ENCODE measurements at places on chromosomes 5 and 9.

GRCh38 chr5:88230546-88231066 is 38.0 kb downstream of the TMEM161B start:
- no peak for DNase-seq

DNA sequence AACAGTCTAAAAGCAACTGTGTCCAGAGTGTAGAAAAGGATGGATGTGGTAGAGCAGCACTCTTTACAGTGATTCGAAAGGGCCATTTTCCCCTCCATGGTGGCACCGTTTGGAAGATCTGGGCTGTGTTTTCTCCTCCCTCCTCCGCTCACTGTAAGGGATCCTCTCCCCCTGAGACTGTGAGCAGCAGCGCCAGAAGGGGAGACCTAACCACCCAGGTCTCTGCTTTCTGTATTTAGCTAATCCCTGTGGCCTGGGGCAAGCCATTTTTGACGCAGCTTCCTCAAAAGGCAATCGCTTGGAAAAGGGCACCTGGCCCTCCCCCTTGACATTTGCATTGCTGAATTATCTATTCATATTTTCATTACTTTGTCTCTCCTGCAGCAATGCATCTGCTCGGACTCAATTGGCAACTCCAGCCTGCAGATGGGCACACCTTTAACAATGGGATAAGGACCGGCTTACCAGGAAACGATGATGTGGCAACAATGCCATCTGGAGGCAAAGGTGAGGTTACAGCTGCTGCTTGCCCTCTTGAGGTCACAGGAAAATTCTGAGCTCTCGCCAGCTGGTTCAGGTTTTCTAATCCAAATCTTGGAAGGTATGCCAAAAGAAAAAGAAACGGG is 244.3 kb upstream of the WWC1 start:
- peak; percentile 61 for DNase-seq

DNA sequence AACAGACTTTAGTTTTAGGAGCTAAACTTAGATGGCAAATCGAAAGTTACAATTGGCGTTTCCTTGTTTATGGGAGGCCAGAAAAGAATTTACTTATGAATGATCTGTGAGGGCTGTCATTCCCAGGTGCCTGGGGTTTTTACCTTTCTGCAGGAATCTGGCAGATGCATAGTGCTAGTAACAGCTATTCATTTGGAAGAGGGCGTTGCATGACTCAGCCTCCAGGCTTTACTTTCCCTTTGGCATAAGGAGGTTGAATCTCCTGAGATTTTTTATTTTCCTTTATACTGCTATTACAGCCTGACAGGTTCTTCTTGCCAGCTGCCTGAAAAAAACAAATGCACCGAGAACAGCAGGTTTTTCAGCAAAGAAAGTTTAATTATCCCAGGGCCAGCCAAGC is 30.0 kb downstream of the CARD6 start:
- DNase-seq: no peak

DNA sequence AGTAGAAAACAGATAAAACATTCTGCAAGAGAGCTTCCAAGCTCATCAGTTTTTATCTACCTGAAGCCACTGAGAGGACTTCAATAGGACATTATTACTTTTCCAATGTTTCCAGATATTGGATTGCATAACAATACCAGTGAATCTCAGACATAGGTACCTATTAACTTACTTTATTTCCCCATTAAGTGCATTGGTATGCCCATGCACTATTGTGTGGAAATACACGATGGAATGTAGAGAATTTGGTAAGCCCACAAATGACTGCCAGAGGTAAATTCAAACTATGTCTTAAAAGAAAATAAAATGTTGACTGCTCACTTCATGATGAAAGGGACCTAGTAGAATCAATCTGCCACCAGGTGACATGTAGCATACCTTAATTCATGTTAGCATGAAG is 48.1 kb upstream of the PRR16 start:
- DNase-seq: no peak

GRCh38 chr5:68242743-68243142 is 27.2 kb downstream of the PIK3R1 start:
- DNase-seq: peak; percentile 71

DNA sequence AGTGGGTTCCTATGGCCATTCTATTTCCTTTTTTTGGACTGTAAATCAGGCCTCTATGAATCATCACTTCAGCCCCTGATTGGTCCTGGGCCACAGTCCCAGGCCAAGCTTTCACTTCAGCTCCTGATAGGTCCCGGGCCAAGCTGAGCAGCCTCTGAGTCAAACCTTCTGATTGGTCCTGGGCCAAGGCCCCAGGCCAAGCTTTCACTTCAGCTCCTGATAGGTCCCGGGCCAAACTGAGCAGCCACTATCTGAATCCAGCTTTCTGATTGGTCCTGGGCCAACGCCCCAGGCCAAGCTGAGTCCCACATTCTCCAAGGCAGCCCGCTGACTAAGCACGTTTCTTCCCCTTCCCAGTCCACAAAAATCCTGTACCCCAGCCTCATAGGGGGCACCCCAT is 1972.9 kb upstream of the ACO1 start:
- DNase-seq: no peak

DNA sequence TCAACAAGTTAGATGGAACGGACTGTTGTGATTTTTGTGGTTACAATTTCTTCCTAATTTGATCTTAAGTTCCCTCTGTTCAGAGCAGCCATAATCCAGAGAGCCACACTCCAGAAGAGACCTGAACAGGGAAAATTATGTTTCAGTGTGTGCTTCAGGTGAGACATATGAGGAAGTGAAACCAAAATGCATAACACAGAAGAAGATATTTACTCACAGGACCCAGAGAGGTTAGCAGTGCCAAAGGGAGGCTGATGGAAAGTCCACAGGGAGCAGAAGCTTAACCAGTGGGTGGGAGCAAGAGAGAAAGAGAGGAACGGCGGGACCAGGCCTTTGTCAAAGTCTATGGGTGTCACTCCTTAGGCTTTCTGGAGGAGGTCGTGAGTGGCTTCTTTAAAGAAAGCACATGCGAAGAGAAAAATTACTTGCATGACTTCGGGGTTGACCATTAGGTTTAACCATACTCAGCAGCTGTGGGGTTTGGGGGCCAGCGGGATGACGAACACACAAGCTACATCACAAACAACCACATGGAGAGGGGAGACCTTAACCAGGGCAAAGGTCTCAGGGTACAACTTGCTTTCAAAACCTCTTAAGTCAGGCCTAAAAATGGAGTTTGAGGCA is 141.4 kb downstream of the MED10 start:
- DNase-seq: no peak

- DNase-seq: peak; percentile 35
Measured at GRCh38 chr5:39730006-39730405, 305.2 kb upstream of the DAB2 start.

- DNase-seq: no peak
Measured at GRCh38 chr5:175572886-175573285, 85.0 kb upstream of the HRH2 start.

- no peak for DNase-seq
Measured at GRCh38 chr5:158100373-158100888, 241.5 kb upstream of the CLINT1 start.

DNA sequence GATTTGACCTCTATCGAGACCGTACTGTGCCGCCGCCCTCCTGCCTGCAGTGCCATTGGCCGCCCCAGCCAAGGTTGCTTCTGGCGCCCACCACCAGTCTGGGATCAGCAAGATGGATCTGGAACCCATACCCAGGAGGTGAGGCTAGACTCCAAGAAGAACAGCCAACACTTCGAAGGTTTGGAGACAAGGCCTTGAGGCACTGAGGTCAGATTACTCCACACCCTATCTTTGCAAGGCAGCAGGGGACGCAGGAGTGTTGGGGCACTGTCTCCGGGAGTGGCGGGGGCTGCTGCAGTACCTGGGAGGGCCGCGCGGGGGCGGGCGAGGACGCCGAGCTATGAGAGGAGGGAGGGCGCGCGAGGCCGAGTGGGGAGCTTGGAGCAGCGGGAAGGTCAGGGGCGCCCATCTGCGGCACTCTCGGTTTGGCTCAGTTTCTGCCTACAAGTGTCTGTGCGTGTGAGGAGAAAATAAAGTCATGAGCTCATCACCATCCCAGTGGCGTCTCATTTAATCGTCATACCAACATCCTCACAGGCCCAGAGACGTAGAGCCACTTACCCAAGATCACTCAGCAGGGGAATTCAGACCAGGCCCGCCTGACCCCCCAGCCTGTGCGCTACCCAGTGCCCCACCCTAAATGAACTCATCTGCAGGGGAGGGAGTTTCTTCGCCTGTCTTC is 20.5 kb upstream of the PSD2 start:
- DNase-seq: no peak

- DNase-seq: peak; percentile 37
Measured at GRCh38 chr9:81653240-81653639, 36.1 kb downstream of the TLE1 start.

GRCh38 chr5:65739162-65739561 is 17.2 kb downstream of the NLN start:
- no peak for DNase-seq

- DNase-seq: no peak
Measured at GRCh38 chr5:38338455-38338854, 80.1 kb downstream of the EGFLAM start.

- no peak for DNase-seq
Measured at GRCh38 chr9:127793093-127793708, 7.4 kb downstream of the CDK9 start.

DNA sequence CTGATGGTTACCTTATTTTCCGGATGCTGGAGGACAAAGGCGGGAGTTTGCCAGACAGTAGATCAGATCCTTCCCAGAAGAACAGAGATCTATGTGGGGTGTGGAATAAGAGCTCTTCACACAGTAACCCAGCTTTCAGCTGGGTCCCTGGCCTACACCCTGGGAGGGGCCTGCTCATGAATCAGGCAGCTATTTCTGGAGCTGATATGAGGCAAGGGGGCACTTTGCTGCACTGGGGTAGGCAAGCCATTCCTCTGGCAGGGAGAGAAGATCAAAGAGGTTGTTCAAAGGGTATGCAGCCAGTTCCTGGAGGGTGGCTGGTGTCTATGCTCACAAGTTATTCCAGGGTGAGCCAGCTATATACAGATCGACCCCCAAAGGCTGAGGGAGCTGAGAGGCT is 48.6 kb downstream of the CYSTM1 start:
- no peak for DNase-seq

DNA sequence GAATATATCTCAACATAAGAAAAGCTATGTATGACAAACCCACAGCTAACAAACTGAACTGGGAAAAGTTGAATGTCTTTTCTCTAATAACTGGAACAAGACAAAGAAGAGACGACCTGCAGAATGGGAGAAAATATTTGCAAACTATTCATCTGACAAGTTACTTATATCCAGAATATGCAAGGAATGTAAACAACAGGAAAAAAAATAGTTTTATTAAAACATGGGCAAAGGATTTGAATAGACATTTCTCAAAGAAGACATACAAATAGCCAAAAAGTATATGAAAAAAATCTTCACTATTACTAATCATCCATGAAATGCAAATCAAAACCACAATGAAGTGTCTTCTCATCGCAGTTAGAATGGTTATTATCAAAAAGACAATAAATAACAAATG is 181.7 kb upstream of the TLX3 start:
- DNase-seq: no peak

- peak; percentile 67 for DNase-seq
Measured at GRCh38 chr5:149860801-149861322, 83.7 kb downstream of the PDE6A start.

DNA sequence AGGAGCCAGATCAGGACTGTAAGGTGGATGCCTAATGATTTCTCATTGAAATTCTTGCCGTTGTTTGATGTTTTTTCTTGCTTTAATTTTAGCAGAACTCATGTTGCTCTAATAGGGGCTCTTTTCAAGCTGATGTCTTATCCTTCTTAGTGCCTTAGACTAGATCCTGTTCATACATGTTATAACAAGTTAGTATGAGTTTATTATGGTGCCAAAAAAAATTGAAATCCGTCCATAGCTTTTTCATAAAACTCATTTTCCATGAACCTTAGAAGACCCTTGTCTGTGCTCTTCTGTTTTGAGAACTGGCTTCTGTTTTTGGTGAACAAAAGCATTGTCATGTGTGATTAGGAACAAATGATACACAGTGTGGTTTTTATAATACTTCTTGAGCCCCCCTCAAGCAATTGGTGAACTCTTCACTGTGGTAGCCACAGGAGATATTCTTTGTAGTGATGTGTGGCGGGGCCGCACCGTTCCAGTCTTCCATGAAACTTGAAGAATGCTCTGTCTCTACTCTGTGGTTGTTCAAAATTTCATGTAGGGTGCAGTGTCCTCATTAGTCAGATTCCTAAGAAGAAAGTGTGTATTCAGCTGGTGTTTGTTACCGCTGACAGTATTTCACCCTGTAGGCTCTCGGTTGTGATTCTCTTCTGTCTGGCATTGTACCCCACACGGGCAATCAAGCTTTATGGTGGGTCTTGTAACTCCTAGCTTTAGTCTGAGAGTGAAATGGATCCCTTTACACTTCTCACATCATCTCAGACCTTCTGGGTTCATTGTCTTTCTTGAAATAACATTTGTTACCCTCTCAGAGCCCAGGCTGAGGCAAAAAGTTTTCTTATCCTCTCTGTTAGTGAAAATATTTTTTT is 10.7 kb downstream of the OTULIN start:
- DNase-seq: no peak

GRCh38 chr9:2839040-2839439 is 4.9 kb downstream of the PUM3 start:
- DNase-seq: no peak

- DNase-seq: no peak
Measured at GRCh38 chr5:172630986-172631385, 10.1 kb upstream of the NEURL1B start.

GRCh38 chr5:161230221-161230620 is 316.3 kb downstream of the GABRB2 start:
- DNase-seq: no peak

GRCh38 chr5:73126381-73126780 is 6.0 kb downstream of the TMEM171 start:
- no peak for DNase-seq

DNA sequence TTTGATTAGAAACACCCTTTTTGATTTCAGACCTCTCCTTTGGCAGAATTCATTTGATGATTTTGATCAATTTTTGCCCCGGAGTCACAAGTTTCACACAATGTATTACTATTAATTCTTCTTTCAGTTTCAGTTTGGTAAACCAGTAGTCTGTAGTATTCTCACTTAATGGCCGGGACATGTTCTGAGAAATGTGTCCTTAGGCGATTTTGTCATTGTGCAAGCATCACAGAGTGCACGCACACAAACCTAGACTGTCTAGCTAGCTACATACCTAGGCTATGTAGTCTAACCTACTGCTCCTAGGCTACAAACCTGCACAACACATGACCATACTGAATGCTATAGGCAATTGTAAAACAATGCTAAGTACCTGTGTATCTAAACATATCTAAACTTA is 662.5 kb downstream of the IRX1 start:
- DNase-seq: no peak

DNA sequence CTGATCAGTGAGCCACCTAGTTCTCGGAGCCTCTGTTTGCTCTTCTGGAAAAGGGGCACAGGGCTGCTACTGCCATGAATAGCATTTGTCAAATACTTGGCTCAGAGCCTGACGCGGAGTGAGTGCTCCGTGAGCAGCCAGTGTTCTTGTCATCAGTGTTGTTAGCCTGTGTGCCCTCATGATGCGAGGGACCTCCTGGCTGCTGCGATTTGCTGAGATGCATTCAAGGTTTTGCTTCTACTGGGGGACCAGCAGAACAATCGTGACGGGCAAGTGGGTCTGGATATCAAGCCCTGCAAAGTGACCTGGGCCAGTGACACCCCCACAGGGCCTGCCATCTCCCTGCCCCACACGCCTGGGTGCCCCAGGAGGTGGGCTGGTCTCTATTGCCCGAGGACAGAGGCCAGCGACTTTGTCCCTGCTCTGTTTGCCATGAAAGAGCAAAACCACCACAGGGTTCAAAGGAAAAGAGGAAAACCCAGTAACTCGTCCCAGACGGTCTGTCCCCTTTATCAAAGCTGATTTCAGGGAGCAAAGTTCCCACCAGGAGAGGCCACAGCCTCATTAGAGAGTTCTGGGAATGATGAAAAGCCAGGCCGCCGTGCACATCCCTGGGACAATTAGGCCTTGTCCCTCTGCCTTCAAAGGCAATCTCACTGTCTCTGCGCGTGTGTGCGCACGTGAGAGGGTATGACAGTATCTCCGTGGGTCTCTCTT is 86.5 kb upstream of the LMX1B start:
- no peak for DNase-seq

Data from RCC 7860 (cell line).